ENCODE measurements at places on chromosomes 1 and 21. TPM values are rescaled to one million over a fixed set of nuclear protein-coding genes. Genes with fewer than 3 reads are reported as not detected.

- H3K36me3 ChIP-seq, result no peaks in the 10 kb centered on the region
- no peaks in the 10 kb centered on the region for H3K4me1 ChIP-seq
- no peak overlapping the region for H3K4me3 ChIP-seq
- no peaks in the 10 kb centered on the region for H3K27me3 ChIP-seq
These were observed 8.0 kb upstream of the DISP3 start for GRCh38 chr1:11470912-11471311.

DNA sequence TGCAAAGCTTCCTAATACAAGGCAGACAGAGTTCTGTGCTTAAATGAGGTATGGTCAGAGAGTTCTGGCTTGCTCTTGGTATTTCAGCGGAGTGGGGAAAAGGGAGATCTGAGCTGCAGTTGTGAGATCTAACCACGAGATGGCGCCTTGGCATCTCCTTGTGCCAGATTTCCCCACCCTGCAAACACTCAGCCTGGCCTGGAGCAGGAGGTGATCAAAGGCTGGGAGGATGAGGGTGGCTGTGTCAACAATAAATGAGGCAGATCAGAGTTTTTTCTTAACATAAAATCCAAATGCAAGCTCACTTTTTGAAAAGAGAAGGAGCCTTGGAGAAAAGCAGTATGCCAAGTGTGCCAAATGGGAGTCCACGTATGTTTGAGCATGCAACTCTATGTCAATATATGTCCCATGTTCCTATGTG, 4.1 kb upstream of the TFAP2E start:
- H3K27me3 ChIP-seq, result peaks cover 6% of the 10 kb centered on the region
- H3K27ac ChIP-seq, result no peak overlapping the region
- H3K4me1 ChIP-seq, result peaks cover 4% of the 10 kb centered on the region

Gene GPR161
- 2.1 TPM for total RNA-seq

Gene SPRR2B
- not detected for total RNA-seq

Gene RSPH1
- 2.7 TPM for total RNA-seq

Gene ARL8A
- 37.5 TPM for total RNA-seq

DNA sequence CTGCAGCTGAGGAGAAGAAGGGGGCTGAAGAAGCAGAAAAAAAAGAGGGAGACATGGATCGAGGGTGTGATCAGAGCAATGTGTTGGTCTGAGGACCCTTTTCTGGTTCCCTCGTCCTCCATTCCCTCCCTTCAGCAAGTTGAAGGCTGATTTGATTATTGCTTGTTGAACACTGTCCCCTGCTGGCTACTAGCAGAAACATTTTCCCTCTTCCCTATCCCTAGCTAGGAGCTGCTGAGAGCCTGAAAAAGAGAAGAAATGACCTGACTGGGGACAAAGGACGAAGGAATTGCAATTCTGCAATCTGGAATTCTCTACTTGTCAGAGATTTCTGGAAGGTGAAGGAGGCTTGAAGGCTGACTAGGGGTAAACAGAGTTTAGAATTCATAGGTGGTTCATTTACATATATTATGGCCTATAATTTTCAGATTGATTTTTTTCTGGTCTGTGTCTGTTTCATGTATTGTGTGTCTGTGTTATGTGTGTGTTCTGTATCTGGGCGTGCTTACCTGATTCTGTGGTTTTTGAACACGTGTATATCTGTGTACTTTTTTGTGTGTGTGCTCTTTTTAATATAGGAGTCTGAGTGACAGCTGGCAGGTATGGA, 9.8 kb downstream of the NHLH1 start:
- no peak overlapping the region for H3K27ac ChIP-seq
- peak; percentile 9 for DNase-seq
- H3K4me3 ChIP-seq, result no peak overlapping the region
- no peaks in the 10 kb centered on the region for H3K36me3 ChIP-seq
- H3K27me3 ChIP-seq, result no peaks in the 10 kb centered on the region

DNA sequence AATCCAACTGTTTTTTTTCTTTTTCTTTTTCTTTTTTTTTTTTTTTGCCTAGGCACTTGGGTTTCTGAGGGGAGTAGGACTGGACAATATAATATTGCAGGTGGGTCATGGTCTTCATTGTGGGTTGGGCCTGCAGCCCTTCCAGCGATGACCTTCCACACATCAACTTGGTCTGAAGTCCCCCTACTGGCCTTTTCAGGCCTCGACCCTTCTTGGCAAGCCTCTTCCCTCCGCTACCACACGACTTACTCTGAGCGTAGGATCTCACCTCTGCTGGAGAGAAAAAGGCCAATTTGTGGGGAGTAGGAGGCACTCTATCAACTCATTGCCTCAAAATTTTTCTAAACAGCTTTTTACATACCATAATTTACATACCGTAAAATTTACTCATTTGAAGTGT, 51.1 kb upstream of the GRIK3 start:
- H3K27me3 ChIP-seq, result no peaks in the 10 kb centered on the region
- no peaks in the 10 kb centered on the region for H3K36me3 ChIP-seq
- H3K4me1 ChIP-seq, result no peaks in the 10 kb centered on the region
- no peak for DNase-seq
- H3K27ac ChIP-seq, result no peak overlapping the region

Gene PADI6
- not detected for total RNA-seq
